ENCODE measurements at places on chromosomes 1 and 21.
A peak's percentile ranks its signal among the peaks of the same experiment; 100 is the strongest.

DNA sequence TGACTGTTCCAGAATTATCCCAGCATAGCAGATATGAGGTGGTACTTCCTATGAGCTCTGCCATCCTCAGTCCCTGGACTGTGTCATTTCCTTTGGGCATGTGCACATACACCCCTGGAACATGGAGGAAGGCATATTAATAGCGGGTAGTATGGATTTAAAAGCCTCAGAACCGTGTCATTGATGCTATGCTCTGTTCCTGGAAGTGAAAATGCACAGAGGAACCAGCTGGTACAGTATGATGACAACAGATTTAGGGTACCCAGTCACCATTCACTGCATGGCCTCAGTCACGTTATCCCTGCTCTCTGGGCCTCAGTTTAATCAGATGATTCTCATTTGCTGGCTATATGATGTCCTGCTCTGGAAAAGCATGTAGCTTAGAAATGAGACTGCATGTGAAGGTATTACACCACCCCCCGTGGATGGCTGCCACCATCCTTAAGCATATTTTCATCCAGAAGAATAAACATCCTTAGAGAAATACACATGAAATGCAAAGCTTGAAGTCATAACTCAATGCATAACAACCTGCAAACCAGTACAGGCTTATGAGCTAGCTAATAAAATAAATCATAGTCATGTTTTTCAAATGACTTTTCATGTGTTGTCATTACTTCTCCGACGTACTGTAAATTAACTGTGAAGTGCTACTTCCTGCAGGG lies 37.8 kb downstream of the SETD4 start:
- DNase-seq = no peak

GRCh38 chr1:65527190-65527589 lies 106.7 kb downstream of the LEPR start:
- no peak for DNase-seq

- no peak for DNase-seq
Measured at GRCh38 chr1:27970401-27970800, 10.6 kb downstream of the XKR8 start.

GRCh38 chr1:38581396-38581795 lies 278.2 kb downstream of the RRAGC start:
- DNase-seq = no peak

GRCh38 chr1:183909672-183910071 lies 104.8 kb downstream of the RGL1 start:
- DNase-seq = peak; percentile 18

DNA sequence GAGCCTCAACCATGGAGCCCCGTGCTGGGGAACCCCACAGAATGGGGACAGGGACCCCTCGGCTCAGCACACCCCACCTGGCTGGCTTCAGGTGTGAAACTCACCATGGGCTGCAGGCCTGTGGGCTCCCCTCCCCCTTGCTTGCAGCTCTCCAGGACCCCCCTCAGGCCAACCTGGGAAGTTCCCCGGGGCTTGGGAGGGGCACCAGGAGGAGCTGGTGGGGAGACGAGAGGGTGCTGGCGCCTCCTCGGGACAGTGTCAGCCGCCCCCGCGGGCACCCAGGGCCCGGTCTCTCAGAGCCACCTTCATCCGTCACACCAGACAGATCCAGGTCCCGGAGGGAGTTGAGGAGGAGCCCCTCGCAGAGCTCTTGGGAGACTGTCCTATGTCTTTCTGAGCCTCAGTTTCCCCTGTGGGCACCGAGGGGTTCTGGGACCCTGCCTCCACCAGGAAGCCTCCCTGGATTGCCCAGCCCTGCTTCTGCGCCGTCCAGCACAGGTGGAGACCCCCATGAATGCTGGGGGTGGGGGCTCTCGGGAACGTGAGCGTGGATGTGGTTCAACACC lies 657 bp upstream of the TNFRSF18 start:
- DNase-seq = peak; percentile 60

DNA sequence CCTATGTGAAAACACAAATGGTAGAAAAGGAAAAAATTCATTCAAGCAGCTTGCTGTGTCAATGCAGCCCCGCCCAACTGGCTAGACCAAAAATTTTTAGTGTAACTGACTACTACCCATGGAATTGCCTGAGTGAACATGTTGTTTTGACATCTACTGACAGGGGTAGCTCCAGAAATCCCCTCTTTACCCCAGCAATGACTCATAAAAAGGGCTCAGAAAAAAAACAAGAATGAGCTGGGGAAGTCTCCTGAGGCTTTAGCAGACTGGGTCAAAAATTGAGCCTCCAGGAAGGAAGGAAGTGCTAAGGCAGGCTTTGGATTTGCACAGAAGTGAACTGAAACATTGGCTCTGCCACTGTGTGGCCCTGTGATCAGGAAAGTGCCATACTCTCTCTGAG lies 24.4 kb upstream of the FGGY start:
- no peak for DNase-seq

DNA sequence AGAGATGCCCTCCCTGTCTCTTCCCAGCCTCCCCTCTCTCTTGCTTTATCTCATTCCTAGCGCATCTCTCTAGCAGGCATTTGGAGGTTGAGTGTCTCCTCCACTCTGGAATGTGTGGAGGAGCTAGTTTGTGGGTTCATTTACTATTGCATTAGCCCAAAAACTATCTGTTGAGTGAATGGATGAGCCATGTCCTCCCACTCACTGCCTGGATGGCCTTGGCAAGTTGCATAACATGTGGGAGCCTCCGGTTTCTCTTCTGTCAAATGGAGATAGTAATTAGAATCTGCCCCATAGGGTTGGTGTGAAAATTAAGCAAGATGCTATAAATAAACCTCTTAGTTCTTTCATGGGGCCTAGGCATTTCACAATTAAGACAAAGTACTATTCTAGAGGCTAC lies 181.8 kb downstream of the KAZN start:
- DNase-seq = no peak

DNA sequence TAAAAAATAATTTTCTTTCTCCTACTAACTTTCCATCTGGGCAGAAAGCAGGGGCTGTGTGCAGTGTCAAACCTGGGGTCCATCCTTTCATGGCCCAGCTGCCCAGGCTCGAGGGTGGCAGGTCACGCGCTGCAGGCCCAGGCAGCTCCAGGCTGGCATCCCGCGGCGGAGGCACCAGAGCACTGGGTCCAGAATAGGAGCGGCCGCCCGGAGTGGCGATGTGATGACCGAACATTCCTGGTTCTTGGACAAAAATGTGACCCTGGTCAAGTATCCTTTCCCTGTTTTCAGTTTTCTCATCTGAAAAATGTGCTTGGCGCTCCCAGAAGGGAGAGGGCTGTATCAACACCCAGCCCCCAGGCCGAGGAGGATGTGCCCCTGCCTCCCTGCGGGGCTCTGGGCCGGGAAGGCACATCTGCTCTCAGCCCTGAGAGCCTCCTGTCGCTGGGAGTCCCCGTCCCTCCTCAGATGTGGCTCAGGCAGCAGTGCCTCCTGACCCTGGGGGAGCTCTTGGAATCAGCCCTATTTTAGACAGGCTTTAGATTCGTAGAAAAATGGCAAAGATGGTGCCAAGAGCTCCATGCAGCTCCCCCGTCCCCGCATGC lies 29.3 kb downstream of the SLX9 start:
- DNase-seq = no peak

- no peak for DNase-seq
Measured at GRCh38 chr1:213571419-213571818, 416.4 kb upstream of the PROX1 start.

- DNase-seq = no peak
Measured at GRCh38 chr1:53899708-53900107, 5.7 kb downstream of the DIO1 start.

DNA sequence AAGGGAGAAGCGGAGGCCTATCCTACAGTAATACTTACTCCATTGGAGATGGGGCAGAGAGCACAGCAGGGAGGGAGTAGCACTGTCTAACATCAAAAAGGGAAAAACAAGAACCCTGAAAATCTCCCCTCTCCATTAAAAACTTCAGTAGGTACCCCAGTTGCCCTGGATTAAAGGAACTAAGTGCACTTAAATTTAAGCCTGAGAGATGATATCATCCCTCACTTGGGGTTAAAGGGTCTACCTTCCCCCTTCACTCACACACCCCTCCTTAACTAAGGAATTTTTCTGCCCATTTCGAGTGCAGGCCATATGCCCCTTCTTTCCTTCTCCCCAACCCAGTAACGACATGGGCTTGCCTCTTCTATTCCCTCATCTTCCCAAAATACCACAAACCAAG lies 3.7 kb upstream of the MTMR11 start:
- DNase-seq = no peak

GRCh38 chr1:160374306-160375110 lies 7.6 kb downstream of the NHLH1 start:
- DNase-seq = no peak

- peak; percentile 80 for DNase-seq
Measured at GRCh38 chr21:43866659-43867331, 1.8 kb downstream of the AGPAT3 start.

- DNase-seq = no peak
Measured at GRCh38 chr1:172095846-172096245, 254.5 kb downstream of the DNM3 start.

DNA sequence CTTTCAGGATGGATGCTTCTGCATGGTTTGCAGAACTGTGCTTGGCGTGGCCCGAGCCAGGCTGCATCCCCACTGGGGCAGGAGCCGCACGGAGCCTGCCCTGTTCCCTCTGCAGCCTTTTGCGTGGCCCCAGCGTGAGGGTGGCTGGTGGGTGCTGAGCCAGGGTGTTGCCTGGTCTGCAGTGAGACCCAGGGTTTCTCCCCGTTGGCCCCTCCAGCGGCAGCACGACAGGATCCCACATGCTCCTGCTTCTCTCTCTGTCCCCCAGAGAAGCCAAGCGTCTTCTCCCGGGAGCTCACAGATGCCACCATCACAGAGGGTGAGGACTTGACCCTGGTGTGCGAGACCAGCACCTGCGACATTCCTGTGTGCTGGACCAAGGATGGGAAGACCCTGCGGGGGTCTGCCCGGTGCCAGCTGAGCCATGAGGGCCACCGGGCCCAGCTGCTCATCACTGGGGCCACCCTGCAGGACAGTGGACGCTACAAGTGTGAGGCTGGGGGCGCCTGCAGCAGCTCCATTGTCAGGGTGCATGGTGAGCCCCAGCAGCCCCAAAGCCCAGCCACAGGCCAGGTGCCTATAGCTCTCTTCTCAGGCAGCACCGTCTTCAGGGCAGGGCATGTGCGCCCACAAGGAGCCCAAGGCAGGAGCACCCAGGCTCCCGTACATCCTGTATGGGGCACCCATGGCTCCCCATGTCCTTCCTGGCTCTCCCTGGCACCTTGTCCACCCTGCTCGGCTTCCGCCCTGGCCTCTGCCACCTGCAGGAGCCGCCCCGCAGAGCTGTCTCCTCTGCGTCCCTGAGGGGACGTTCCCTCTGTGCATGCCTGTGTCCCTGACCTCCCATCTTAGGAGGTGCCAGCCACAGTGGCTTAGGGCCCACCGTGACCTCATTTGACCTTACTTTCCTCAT lies 78.9 kb downstream of the OBSCN start:
- DNase-seq = no peak

DNA sequence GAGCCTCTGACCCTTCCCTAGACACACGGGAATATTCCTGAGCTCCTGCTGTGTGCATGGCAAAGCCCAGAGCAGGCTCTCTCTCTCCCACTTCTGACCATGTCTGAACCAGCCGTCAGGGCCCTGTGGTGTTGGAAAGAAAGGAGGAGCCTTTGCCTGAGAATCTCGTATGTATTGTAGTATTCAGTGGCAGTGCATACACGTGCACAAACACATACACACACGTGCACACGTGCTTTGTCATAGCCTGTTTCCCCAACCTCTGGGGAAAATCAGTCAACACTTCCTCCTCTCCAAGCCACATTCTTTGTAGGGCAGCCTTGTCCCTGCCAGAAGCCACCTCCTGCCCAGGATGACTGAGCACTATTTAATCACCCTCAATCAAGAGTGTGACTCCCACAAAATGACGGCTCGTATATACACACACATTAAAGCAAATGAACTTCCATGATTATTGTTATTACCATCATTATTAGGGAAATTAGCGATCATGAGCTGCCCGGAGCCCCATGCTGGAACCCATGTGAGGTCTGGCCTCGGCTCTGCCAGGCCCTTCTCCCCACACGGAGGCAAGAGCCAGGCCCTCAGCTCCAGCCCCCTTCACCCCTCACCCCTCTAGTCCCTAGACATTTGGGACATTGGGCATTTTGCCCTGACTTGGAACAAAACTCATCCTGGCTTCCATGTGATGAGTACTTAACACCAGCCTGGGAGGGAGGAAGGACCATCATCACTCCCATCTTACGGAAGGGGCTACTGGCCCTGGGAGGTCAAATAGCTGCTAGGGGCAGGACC lies 331.9 kb downstream of the NPHP4 start:
- DNase-seq = no peak

- DNase-seq = no peak
Measured at GRCh38 chr1:84738237-84738636, 48.0 kb upstream of the SSX2IP start.

DNA sequence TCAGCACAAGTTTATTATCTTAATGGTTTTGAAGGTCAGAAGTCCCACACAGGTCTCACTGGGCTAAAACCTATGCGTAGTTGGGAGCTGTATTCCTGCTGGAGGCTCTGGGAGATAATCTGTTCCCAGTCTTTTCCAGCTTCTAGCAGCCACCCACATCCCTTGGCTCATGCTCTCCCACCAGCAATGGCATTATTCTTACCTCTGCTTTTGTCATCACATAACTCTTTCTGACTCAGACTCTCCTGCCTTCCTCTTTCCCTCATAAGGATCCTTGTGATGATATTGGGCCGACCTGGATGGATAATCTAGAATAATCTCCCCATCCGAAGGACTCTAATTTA lies 122.2 kb upstream of the PRDX6 start:
- no peak for DNase-seq

GRCh38 chr1:79005945-79006344 lies 585 bp downstream of the ADGRL4 start:
- no peak for DNase-seq

DNA sequence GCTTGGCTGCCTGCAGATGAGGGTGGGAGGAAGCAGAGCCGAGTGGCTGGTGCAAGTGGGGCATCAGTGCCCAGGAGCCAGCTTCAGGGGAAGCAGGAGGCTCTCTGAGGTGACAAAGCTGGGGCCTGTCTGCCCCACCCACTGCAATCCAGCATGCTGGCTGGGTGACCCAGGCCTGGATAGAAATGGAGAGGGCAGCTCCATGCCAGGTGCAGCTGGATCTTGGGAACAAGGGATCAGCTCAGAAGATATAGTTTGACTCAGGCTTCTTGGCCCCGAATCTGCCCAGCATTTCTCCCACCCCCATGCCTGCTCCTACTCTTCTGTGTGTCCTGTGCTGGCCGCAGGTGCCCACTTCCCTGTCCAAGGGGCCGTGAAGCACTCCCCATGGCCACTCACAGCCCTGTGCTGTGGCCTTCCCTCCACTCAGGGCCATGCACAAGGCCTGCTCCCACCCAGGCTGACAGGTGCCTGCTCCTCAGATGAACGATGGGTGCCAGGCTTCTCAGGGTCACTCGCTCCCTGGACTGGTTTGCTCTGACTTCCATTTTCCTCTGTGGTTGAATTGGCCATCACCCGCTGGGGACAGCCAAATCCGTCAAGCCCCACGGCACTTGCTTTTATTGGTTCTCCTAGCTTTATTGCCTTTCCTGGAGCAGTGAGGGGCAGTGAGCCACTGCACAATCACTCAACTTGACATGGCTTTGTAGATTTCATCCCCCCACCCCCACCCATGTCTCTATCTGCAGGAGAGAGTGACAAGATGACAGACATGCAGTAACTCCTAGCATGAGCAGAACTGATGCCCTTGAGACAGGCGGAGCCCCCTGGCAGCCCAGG lies 174.8 kb upstream of the VAMP3 start:
- DNase-seq = no peak

Data from activated CD4-positive, alpha-beta memory T cell treated with anti-CD3 and anti-CD28 coated beads for 36 hours (primary cell).